Naive thymus-derived CD4-positive, alpha-beta T cell (primary cell): ENCODE measurements at places on chromosomes 11 and 22.

- no peak for DNase-seq
These were observed 18.2 kb downstream of the C11orf91 start for GRCh38 chr11:33682446-33682845.

DNA sequence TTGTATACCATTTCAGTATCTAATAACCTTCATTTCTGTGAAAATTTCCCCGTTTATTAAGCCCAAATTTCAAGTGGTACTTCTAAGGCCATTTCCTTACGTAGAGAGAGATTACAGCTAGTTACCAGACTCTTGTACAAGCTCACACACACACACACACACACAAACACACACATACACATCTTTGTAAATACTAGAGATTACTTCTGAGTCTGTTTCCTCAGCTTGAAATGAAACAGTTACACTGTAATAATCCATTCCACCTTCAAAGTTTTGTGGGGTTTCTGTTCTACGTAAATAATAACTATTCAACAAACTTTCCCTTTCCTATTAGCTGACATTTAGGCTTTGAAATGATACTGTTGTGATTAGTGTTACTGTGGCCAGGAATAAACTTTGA, 6.2 kb downstream of the POGLUT3 start:
- no peak for DNase-seq

DNA sequence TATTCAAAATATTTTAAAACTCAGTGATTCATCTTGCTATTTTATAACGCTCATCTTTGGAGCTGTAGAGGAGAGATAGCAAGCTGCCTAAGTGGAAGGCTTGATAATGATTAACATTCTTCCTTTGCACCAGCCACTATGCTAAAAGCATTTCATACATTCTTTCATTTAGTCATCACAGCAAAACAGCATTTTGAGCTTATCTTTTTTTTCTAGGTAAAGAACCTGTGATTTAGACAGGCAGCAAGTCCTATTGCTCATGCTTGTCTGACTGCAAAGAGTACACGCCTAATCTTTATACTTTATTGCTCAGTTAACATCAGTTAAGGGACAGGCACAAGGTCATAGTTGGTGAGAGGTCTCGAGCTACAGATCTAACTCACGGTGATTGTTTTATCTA, 713.1 kb upstream of the ARHGAP42 start:
- no peak for DNase-seq

DNA sequence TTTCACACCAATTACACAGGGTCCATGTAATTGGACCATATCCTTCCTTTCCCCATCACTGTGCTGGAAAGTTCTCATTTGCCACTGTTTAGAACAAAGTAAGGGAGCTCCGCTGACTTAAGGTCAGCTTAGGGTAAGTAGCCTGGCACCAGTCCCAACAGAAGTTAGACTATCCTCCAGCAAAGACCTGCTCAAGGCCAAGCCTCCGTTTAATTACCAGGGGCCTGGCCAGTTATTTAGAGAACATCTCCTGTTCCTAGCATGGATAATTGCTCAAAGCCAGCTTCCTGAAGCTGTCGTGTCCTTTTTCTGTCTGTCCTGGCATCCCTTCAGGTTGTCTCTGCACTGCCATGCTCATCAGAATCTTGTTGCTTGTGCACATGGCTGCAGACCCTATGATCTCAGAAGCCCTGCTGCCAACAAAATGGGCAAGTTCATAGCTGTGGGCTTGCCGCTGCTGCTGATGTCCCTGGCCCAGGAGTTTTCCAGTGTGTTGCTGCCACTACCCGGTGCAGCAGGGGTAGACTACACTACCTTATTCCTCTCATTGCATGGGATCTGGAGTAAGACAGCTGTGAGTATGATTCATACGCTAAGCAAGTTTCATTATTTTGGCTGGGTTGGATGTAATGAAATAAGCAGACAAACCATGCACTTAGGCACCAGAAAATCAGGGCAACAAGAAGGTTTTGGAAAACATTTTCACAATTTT, 8.1 kb downstream of the OR8A1 start:
- no peak for DNase-seq

GRCh38 chr11:10900681-10901415, 43.0 kb upstream of the ZBED5 start:
- DNase-seq, result no peak

DNA sequence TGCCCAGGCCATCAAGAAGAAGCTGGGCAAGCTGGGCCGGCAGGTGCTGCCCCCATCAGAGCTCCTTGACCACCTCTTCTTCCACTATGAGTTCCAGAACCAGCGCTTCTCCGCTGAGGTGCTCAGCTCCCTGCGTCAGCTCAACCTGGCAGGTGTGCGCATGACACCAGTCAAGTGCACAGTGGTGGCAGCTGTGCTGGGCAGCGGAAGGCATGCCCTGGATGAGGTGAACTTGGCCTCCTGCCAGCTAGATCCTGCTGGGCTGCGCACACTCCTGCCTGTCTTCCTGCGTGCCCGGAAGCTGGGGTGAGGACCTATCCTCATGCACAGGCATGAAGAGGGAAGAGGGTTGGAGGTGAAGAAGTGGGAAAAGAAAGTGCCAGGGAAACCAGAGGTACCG, 5.3 kb upstream of the NHERF4 start:
- DNase-seq, result no peak

GRCh38 chr11:128569291-128569690, 18.1 kb downstream of the ETS1 start:
- no peak for DNase-seq

- DNase-seq, result no peak
These were observed 77.4 kb downstream of the MS4A13 start for GRCh38 chr11:60592601-60593000.

DNA sequence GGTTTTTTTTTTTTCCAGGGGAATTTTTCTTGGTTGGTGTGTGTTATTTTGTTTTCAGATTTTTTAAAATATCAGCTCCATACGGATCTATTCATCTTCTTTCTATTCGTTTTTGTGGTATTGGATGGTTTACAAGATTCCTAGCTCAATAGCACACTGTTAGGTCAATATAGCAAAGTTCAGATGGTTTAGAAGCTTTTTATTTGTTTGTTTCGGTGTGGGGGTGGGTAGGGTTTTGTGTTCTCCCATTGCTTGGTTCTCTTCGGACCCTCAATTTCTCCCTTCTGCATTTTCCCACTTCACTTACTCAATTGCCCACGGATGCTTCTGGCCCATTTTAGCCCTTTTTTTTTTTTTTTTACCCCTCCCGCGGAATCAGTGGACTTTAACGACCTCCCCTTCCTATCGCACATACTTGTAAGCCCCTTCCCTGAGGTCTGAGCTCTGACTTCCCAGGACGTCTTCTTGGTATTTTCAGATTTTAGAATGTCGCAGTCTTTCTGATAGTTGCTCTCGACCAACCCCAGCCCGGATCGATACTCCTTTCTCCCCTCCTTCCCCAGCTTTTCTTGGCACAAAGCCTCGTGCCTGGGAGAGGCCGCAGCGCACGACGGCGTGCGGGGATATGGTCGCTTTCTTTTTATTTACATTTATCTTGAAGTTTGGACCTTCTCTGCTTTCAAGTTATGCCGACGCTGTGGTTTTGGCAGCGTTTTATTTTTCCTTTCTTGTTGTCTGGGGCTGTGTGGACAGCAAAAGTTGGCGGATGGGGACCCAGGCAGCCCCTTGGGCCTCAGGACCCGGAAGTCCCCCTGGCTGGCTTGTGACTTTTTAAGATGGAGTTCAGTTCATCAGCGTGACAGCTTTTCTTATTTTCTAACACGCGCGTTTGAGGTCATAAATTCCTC, 4.4 kb upstream of the SPDYC start:
- no peak for DNase-seq

GRCh38 chr11:116931206-116931953, 94.0 kb upstream of the APOA1 start:
- DNase-seq, result peak; percentile 81

DNA sequence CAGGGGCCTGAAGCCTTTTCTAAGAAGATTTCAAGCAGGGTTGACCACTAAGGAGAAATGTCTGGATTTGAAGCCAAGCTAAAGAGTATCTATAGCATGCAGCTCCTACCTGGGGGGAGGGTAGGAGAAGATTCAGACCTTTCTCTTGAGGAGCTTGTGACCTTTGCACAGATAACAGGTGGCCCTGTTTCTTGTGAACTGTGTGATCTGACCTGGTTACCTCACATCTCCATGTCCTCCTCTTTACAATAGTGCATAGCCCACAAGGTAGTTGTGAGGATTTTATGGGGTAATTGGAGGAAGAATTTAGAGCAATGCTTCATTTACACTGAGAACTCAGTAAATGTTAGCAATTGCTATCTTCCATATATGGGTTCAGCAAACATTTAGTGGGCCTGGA, 310.1 kb downstream of the TMEM135 start:
- DNase-seq, result no peak

DNA sequence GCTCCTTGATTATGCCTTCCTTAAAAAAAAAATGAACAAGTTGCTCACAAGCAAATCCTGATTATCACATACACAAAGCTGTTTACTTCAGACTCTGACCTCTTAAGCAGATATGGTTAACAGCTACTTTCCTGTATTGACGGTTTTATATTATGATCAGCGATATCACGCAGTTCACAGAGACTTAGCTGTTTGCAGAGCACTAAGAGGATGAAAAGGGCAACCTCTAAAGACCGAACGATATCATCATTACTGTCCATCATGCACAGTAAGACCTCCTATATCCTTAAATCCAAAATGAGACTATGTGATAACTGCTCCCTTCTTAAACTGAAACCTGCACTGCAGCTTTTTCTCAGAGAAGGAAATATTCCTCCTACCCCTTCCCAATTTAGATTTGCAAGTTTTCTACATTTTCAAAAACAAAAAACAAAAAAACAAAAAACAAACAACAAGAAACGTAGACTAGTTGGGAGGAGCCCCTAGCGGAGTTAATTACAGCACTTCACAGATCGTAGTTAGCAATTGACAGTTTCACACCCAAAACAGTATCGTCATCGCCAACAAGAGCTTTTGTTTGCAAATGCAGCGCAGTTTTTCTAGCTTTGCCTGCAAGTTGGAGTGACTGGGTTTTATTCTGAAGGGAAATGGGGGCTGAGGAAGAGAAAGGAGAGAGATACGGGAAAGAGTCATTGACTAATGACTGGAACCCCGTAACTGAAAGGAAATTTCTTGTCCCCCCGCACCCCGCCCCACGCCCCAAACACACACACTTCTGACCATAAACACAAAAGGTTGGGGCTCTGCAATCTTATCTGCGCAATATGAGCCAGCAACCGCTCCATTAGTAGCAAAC, 1.2 kb downstream of the DDX6 start:
- DNase-seq, result peak; percentile 66

GRCh38 chr11:1541474-1542204, 30.4 kb downstream of the DUSP8 start:
- DNase-seq, result no peak
